ENCODE measurements at places on chromosomes 13 and 19. TPM values are rescaled to one million over a fixed set of nuclear protein-coding genes. Genes with fewer than 3 reads are reported as not detected.

INAFM1 gene
- 17.4 TPM for total RNA-seq

CASP14 gene
- not detected for total RNA-seq

SRRM5 gene
- total RNA-seq, result 0.35 TPM

TRIM13 gene
- total RNA-seq, result 33.4 TPM

LAIR1 gene
- not detected for total RNA-seq

NPAS1 gene
- 0.99 TPM for total RNA-seq

ZNF729 gene
- total RNA-seq, result not detected

GJB2 gene
- 0.27 TPM for total RNA-seq

ZNF208 gene
- not detected for total RNA-seq

CYP4F8 gene
- total RNA-seq, result not detected

ACER1 gene
- not detected for total RNA-seq

DIRAS1 gene
- total RNA-seq, result 6.9 TPM

TSHZ3 gene
- total RNA-seq, result 11.9 TPM

All from osteocyte (in vitro differentiated cells).